CD4-positive, alpha-beta T cell treated with Interleukin-6 at 100 ng/mL for 8 hours (primary cell): ENCODE measurements at places on chromosomes 4 and X.

GRCh38 chr4:1021386-1022050 is 10.1 kb downstream of the FGFRL1 start:
- no peak for DNase-seq

DNA sequence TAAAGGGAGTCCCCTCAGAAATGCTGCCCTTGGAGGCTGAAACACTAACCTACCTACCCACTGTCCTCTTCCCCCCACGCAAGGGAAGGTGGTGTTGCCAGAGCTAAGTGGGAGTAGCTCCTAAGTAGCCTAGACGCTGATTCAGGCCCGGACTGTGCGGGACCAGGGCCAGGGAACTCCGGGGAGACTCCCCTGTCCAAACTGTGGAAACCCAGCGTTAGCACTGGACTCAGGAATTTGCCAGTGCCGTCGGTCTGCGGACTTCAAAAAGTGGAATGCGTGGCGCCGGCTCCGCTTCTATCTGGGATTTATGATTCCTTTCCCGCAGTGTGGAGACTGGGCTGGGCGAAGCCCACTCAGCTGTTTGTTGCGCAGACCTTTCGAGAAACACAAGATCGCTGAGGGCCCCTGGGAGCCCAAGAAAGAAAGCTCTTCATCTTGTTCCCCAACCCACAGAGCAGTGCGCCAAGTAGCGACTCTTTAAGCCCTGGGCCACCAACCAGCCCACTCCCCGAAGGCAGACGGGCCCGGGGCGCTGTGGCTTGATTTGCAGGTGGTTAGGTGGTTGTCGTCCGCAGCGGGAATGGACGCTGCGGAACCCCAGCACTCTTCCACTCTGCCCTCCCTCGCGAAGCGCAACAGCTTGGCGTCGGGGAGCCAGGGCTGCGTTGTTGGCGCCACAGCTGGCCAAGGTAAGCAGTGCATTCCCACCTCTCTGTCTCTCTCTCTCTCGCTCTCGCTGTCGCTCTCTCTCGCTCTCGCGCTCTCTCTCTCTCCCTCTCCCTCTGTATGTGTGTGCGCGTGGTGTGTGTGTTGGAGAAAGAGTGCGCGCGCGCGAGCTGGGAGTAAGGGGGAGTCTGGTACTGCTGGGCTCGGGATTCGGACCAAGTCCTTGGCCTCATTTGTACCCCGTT is 2.0 kb downstream of the TMEM255A start:
- peak; percentile 72 for DNase-seq

DNA sequence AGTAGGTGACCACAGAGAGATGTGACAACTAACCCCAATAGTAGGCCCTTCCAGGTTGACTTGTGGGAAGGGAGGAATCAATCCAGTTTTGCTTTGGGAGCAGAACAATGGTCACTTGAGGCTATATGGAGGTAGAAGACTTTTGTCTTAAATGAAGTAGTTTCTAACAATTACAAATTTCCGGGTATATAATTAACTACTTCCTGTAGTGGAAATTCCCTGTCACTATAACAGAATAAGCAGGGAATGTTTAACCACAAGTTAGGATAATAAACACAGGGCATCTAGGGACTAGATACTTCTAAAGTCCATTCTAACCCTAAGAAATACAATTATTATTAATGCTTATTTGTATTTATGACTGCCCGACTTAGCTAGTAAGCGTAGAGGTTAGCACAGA is 99.0 kb upstream of the TRPC3 start:
- no peak for DNase-seq

- no peak for DNase-seq
Measured at GRCh38 chrX:37380924-37381323, 31.8 kb downstream of the PRRG1 start.

DNA sequence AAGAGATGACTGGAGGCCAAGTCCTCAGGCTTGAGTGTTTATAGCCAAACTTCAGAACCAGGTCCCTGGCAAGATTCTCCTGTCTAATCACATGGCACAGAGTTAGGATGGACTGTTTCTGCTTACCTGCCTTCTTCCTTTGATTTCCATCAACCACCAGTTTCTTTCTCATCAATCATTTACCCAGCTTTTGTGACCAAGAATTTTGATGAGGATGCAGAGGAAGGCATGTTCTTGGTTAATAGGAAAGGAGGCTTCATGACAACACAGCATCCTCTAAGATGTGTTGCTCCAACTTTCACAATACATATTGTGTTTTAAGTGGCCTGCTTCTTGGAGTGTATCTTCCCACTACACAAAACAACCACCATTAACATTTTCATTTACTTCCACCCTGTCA is 65.3 kb downstream of the NFKB1 start:
- DNase-seq: no peak

- DNase-seq: no peak
Measured at GRCh38 chrX:112147206-112147605, 64.6 kb upstream of the TRPC5 start.

DNA sequence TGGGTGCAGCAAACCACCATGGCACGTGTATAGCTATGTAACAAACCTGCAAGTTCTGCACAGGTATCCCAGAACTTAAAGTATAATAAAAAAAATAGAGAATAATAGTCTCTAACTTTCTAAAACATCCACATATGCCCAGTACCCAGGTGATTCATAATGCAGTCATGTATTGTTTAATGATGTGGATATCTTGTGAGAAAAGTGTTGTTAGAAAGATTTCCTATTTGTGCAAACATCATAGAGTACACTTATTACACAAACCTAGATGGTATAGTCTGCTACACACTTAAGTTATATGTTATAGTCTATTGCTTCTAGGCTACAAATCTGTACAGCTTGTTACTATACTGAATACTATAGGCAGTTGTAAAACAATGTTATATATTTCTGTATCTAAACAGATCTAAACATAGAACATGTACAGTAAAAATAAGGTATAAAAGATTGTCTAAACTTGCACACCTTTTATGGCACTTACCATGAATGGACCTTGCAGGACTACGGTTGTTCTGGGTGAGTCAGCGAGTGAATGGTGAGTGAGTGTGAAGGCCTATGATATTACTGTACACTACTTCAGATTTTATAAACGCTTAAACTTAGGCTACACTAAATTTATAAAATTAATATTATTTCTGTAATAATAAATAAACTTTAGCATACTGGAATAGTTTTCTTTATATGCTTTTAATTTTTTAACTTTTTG is 232.2 kb upstream of the SLIT2 start:
- no peak for DNase-seq

DNA sequence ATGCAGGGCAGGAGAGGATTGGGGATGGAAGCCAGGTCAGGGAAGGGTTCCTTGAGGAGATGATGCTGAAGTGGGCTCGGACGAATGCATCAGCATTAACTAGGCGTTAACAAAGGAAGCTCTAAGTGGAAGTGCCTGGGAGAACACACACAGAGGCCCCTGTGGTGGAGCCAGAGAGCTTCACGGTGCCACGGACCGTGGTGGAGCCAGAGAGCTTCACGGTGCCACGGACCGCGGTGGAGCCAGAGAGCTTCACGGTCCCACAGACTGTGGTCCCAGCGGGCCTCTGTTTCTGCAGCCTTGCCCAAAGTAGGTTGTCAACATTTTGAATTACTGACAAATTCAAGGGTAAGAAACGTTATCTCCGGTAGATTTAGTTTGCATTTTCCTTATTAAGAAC is 48.3 kb downstream of the TRIML2 start:
- no peak for DNase-seq

DNA sequence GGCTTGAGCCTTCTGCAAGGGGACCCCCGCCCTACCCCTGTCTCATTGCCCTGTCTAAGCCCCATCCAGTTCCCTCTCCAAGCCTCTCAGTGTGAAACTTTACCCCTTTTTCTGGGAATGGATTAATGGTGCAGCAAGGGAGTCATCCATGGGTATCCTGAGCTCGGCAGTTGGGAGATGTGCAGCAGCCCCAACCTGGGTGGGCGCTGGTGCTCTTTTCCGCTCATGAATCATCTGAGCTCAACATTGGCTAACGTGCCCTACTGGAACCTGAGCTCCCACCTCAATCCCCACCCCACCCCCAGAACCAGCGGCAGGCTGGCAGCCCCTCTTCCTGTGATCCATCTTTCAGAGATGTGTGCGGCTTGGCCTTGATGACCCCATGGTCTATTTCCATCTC is 130.3 kb upstream of the MSX1 start:
- DNase-seq: no peak

DNA sequence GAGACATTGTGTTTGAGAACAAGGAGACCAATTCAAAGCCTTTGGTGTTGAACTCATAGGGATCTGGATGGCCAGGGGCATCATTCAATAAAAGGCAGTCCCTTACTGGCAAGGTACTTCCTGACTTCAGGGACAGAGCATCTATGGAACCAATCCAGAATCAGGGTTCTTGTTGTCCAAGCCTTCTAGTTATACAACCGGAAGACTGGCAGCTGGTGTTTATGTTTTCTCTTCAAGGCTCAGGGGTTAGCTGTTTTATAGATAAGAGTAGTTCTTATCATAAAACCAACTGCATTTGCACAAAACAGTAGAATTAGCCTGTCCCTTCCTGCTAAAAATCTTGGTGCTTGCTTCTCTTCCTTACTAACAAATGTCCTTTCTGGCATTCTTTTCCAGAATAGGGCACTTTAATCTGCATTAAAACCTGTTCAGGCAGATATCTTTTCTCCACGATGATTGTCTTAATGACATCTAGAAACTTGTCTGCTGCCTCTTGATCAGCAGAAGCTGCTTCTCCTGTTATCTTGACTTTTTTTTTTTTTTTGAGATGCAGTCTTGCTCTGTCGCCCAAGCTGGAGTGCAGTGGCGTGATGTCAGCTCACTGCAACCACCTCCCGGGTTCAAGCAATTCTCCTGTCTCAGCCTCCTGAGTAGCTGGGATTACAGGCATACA is 38.4 kb upstream of the ARHGEF6 start:
- no peak for DNase-seq

DNA sequence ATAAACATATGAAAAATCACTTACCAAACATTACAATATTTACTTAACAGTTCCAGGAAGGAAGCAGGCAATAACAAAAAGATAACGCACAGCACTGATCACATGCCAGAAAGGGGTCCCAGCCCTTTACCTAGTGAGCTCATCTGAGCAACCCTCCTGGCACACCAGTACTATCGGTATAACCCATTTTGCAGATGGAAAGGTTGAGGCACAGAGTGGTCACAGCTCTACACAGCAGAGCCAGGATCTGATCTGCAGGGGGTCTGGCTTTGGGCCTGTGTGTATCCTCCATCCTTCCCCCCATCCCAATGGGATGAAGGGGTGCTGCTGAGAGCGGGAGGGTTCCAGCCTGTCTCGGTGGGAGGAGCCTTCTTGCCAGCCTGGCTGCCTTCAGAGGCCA is 5.0 kb downstream of the NSG1 start:
- DNase-seq: no peak

- no peak for DNase-seq
Measured at GRCh38 chr4:46445710-46446314, 55.9 kb upstream of the GABRA2 start.

DNA sequence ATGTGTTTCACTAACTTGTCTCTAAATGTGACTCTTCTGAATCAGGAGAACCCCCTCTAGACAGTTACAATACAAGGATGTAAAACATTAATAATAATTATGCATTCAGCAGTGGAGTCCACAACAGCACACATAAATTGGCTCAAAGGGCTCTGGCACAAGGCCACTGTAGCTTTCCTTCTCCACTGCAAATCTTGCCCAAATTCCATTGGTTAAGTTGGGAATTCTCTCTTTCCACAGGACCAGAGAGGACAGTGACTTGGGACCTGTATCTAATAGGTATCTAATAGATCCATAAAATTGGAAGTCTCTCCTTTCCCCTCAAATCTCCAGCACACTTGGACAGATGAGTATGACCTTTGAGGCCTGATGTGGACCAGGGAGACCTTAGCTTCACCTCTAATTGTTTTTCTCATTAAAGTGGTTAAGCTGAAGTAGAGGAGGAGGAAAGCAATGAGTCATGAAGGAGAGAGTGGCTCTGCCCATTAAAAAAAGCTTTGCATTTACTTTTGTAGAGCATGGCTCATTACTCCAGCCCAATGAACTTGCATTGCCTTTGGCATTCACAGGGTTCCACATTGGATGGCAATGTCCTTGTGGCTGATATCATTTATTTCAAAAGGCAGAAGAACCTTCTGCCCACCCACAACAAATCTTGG is 72.3 kb upstream of the SH3RF1 start:
- no peak for DNase-seq

DNA sequence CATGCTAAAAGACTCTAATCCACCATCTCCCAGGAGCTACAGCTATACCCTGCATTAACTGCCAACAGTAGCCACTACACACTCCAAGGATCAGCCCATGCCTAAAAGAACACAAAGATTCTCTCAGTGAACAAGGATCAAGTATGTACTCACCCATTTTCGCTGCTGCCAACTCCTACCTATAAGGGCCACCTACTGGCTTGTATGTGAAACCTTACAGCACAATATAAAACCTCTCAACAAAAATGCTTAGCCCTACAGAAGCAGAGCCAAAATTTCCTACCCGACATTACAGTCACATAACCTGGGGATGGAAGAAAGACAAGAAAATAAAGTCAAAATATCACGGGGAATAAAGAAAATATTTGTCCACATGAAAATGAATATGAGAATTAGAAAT is 562.8 kb upstream of the POU3F4 start:
- DNase-seq: no peak

DNA sequence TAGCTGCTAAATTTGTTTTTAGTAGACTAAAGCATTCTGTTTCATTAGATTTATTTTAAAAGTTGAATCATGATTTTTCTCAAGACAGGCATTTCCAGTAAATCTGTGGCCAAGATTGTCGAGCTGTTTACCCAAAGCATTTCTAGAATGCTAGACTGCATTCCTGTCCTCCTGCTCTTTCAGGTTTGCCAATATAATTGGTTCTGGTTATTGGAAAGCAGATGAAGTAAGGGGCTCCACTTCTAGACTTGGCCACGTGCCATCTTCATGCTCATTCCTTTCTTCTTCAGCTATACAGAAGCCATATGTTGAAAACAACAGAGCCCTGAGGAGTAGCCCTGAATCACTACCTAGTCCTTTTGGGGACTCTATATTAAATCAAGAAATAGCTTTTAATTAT is 62.5 kb downstream of the PGRMC2 start:
- no peak for DNase-seq

DNA sequence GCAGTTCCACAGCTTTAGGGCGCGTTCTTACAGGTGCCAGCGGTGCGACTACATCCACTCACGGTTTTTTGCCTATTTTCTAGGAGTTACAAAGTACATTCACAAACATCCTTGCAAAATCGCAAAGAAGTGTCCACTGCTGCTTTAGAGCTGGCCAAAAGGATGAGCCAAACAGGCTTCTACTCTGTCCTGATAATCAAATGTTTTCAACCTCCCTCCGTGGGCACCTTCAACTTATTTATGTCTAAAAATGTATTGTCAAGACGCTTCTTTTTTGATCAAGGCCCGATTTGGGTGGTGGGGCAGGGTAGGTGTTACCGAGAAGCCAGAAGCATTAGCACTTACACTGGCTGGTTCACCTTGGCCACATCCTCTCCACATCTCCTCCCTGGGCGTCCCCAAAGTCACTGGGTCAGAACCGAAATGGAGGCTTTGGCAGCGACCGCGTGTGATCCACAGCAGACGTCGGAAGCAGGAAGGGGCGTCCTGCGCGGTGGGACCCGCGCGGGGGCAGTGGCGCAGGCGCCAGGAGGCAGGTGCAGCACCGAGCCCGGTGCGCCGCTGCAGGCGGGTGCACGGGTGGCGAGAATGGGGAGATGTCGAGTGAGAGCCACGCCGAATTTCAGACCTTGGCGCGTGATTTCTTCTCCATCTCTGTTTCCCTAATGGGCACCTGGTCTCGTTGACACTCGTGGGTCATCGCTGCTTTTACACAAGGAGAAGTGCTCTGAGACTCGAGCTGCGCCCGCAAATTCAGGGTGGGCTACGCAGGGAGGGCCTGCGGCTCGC is 16.9 kb downstream of the NKX3-2 start:
- DNase-seq: no peak
